Central memory CD4-positive, alpha-beta T cell (primary cell): ENCODE measurements at places on chromosomes 1 and 21.
A peak's percentile ranks its signal among the peaks of the same experiment; 100 is the strongest.

- no peak for DNase-seq
Measured at GRCh38 chr1:17207046-17207445, 2.1 kb downstream of the PADI1 start.

DNA sequence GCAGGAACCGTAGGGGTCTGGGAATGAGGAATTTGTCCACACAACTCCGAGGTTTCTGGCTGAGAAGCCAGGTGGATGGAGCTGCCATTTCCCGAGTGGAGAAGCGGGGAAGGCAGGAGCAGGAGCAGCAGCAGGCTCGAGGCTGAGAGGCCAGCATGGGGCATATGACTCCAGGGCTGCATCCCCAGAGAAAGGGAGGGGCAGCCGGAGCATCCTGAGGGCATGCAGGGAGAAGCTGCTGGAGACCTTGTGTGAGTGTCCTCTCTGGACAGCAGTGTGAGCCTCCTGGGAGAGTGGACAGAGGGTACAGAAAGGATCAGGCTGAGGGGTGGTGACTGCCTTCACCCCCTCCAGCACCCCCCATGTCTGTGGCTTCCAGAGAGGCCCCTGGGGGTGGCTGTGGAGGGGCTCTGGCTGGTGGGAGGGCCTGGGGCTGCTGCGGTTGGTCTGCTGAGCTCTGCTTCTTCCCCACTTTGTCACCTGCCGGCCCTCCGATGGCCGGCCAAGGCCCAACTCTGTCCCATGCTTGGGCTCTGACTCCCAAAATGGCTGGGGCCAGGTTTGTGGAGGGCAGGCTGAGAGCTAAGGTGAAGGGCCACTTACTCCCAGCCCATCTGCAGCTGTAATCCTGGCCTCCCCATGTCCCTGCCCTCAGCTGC, 633.1 kb downstream of the MATN1 start:
- DNase-seq, result no peak

DNA sequence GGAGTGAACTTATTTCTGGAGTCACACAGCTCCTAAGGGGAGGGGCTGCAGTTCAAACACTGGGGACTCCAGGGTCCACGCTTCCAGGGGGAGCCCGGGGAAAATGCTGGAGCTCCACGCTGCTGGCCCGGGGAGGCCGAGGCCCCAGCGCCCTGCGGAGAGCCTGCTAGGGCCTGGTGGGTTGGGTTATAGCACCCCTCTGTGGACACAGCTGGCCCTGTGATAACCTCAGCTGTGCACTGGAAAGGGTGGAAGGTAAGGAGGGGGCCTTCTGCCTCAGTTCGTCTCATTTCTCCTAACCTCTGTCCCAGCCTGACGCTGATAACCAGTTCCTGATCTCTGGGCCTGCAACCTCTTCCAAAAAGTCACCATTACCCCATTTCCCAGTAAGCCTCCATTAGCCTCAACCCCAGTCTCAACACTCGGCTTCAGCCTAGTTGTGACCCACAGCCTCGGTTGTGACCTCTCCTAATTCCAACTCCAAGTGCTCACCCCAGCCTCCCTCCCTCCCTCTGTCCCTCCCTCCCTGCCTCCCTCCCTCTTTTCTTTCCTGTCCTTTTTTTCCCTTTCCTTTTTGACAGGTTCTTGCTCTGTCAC, 7.1 kb downstream of the NBL1 start:
- DNase-seq, result peak; percentile 32

DNA sequence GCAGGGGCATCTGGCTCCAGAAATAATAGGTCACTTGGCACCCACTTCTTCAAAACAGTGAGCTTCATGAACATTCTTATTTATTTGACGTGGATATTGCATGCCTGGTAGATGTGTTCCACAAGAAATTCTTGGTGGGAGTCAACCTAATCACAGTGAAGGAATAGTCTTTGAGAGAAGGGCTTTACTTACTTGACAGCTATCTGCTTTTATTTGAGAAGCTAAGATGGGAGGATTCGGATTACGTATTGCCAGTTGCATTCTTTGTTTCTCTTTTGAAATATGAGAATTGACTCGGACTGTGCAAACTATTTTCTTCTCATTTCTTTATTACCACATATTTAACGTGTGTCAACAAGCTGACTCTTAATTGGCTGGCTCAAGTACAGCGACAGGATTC, 117.2 kb downstream of the FASLG start:
- DNase-seq, result no peak

DNA sequence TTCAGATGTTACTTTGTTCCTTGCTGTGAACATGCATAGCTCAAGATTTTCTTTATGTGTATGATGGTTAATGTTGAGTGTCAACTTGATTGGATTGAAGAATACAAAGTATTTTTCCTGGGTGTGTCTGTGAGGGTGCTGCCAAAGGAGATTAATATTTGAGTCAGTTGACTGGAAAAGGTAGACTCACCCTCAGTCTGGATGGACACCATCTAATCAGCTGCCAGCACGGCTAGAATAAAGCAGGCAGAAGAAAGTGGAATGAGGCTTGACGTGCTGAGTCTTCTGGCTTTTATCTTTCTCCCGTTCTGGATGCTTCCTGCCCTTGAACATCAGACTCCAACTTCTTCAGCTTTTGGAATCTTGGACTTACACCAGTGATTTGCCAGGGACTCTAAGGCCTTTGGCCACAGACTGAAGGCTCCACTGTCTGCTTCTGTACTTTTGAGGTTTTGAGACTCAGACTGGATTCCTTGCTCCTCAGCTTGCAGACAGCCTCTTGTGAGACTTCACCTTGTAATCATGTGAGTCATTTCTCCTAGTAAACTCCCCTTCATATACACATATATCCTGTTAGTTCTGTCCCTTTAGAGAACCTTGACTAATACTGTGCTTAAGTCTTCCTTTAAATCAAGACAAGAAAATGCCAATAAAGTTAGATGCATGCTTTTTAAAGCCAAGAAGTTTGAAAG, 626.6 kb downstream of the KCNT2 start:
- DNase-seq, result no peak

DNA sequence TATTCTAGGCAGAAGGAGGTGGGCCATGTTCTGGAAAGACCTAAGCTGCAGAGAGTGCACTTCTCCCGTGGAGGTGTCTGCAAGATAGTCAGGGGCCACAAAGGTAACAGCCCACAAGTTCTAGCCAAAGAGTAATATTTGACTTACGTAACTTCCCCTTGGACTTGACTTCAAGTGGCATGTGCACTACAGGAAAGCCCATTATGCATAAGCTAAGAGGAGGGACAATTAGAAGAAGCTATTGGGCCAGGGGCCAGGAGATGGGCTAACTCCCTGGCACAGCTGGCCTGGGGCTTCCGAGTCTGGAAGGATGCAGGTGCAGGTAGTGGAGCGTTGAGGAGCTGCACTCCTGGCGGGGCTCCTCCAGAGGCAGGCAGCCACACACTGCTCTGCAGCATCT, 58.3 kb downstream of the ERG start:
- no peak for DNase-seq

- no peak for DNase-seq
Measured at GRCh38 chr1:178486100-178487069, 10.4 kb downstream of the CLEC20A start.

DNA sequence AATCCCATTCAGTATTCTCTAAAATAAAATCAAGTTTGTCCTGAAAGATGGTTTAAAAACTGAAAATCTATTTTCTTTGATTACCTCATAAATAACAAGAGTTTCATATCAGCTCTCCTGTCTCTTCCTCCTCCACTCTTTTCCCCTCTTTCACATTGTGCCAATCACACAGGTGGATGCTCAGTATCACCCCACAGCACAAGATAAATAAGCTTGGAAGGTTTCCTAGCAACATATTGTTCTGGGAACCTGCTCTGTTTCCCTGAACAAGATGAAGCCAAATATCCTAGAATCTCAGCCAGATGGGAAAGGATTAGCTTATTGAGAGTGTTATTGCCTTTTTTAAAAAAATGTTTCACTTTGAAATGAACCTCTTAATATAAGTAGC, 45.7 kb upstream of the CACYBP start:
- no peak for DNase-seq

- no peak for DNase-seq
Measured at GRCh38 chr1:37461698-37462436, 12.5 kb upstream of the ZC3H12A start.

DNA sequence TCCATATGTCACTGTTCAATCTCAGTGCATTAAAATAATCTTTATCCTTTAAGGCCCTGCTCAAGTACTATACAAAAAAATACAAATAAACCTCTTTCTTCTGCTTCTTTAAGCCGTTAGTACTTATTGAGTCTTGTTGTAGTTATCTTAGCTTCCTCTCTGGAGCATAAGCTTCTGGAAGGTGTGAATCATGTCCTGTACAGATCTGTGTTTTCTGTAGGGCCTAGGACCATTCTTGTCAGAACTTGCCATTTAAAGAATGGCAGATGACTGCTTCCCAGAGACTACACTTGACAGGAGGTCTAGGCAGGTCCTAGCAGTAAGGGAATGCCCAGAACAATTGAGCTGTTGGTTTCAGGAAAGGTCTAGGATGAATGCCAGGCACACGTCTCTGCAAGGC, 12.9 kb downstream of the NEK7 start:
- DNase-seq, result no peak

- no peak for DNase-seq
Measured at GRCh38 chr1:116258668-116259419, 114.2 kb upstream of the ATP1A1 start.

DNA sequence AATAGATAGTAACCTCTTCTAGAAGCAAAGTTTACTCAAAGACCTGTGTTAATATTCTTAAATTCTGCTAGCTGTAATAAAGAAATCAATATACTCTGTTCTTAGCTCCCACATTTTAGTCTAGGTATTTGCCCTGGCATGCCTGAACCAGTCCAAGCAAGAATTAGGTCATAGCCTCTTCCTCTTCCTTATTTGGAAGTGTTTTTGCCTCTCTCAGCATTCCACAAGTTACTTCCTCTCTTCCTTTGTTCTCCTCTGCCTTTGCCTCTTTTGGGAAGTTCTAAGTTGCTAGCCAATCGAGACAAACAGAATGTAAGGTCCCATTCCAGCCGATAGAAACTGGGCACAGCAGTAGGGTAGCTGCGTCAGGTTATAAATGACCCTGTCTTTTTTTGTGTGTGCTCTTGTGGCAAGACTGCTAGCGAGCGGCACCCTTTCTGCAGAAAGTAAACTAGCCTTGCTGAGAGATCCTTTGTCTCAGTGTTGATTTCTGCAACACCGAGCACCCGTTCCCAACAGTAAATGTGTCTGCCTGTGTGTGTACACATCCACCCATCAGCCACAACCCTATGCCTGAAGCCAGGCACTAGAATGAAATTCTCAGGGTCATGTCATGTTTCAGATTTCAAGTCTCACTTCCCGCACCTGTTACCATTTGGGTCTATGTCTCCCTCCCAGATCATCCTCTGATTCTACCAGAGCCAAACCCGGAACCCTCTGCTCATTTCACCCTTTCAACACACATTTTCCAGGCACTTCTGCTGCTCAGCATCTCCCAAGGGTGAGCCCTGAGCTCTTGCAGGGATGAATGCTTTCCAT, 37.5 kb downstream of the LRRC3 start:
- DNase-seq, result no peak
